ENCODE measurements at places on chromosomes 2 and 18.

DNA sequence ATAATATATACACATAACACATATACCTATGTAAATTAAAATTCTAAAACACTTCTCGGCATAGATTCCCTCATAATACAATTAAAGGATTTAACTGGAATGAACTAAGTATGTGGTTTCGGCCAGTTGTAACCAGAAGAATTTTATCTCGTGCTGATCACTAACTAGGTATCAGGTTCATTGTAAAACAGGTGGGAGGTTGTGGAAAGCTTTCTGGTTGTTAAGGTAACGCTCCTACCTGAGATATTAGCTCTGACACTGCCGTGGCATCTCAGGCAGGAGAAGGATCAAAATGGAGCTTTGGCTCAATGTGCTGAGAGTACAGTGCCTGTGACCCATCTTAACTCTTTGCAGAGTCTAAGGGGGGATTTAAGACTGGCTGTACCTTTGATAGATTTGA, 42.5 kb downstream of the SLC9A2 start:
- DNase-seq = no peak

GRCh38 chr2:231565887-231566594, 26.6 kb upstream of the TEX44 start:
- no peak for DNase-seq

- no peak for DNase-seq
These were observed 165.4 kb downstream of the MYCN start for GRCh38 chr2:16105669-16106281.

GRCh38 chr18:60200558-60200957, 172.0 kb downstream of the MC4R start:
- DNase-seq = no peak
